ENCODE measurements at places on chromosomes 4 and X.

GRCh38 chr4:122845760-122846159, 19.1 kb downstream of the FGF2 start:
- DNase-seq, result no peak

- no peak for DNase-seq
These were observed at the start of gene CXCL3 for GRCh38 chr4:74038425-74039314. CXCL3 (minus strand) TSS chr4:74038689; CDS start chr4:74038611, 78 bp downstream.

- DNase-seq, result no peak
These were observed 1263.5 kb downstream of the PCDH7 start for GRCh38 chr4:31983677-31984076.

GRCh38 chr4:123471655-123472369, 75.2 kb downstream of the SPRY1 start:
- DNase-seq, result no peak

DNA sequence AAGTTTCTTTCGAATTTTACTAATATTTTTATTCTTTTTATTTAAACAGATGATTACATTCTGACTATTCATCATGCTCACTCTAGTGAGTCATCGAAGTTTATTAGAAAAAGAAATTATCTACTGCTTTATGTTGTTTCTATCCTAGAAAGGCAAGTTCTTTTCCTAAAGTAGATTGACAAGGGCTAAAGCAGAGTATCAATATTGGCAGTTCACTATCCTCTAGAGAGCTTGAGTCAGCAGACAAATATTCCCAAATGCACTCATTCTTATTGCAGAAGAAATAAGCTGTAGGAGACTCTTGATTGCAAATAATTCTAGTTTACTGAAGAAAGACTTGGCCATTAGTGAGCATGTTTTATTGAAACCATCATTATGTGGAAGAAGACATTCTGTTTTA, 911.8 kb downstream of the CENPC start:
- DNase-seq, result no peak

DNA sequence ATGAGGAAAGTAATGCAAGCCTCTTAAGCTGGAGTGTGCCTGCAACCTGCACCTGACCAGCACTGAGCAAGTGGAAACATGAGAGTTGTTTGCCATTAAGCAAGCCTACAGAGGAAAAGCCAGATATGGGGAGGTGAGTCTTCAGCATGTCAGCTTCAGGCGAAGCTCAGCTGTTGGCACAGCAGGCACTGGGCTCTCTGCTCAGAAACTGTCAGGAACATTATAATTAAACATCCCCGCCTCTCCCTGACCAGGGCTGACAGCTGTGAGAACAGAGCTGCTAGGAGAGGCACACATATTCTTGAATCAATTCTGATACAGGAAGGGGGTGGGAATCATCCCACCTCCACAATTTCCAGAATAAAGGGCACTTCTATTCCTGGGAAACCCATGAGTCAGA, 19.0 kb upstream of the DCX start:
- DNase-seq, result no peak

DNA sequence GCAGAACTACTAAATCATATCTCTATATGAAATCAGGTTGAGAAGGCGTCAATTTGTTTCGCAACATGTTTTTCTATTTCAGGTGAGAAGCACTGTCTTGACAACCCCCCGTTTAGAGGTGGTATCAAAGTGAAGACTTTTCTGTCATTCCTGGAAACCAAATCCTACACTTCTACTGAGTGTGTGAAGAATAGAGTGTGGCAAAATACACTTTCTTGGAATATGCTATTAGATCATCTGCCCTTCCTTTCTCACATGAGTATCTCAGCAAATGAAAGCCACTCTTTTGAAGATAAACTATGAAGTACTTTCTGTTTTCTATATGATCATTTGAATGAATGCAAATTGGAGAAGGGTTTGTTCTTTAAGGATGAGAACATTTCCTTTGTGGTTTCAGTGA, 174.0 kb upstream of the FMR1 start:
- DNase-seq, result no peak

GRCh38 chrX:138859421-138859820, 147.9 kb upstream of the FGF13 start:
- no peak for DNase-seq

Measured in activated gamma-delta T cell treated with anti-CD3 and anti-CD28 coated beads, Interleukin-2, amount 50 U/mL, for 16 hours (primary cell).